Right ventricle myocardium inferior (tissue), 1 donor: ENCODE measurements at places on chromosomes 7 and 10. TPM values are rescaled to one million over a fixed set of nuclear protein-coding genes. Genes with fewer than 3 reads are reported as not detected.

DNA sequence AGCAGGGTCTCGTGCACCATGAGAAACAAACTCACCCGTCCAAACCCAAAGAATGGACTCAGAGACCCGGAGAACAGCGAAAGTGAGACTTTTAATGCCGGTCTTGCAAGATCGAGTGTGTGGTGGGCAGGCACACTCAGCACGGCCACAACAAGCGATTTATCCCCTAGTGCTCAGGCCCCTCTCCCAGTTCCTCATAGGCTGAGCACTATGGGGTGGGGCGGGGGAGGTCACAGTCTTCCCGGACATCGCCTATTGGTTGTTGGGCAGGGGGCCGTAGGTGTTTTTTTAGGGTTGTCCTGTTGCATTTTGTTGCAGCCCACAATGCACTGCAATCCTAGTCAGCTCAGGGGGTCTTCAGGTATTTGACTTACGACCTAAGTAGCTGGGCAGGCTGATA, 608.3 kb upstream of the FOXK1 start:
- no peak for DNase-seq

DNA sequence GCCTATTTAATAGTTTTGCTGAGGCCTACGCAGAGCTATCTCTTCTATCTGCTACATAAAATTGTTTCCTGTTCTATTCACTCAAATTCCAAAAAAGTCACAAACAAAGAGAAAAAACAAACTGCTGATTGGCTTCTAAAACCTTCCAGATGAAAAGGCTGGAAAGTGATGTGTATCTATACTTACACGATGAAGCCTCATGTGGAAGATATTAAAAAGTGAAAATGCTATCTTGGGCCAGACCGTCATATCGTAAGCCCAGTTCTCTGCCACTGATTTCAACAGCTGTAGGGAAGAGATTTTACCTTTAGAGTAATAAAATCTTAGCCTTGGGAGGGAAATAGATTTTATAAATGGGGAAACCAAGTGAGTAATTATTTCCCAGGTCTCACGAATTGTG, 394.8 kb downstream of the KIF20B start:
- DNase-seq = no peak

GRCh38 chr7:37352251-37352880, 96.3 kb downstream of the ELMO1 start:
- no peak for DNase-seq

DNA sequence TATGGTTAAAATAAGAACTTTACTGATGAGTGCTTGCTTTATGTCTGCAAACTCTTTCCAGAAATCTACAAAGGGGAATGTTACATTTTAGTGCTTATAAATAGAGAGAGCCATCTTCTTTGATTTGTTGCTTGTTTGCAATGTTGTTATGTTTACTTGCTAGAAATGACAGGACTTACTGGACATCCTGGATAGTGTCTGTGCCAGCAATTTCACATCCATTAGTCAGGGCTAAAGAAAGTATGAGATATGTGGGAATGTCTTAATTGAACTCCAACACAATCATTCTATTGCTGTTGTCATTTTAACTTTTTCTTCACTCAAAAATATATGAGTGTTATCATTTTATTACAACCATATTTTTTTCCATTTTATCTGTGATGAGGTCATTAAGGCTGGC, 453.2 kb downstream of the TNS3 start:
- no peak for DNase-seq

GRCh38 chr7:103574576-103574975, 128.6 kb upstream of the SLC26A5 start:
- no peak for DNase-seq

ZNF727 gene
- 1.6 TPM for total RNA-seq

LBX1 gene
- total RNA-seq = not detected

SH2B2 gene
- 1.2 TPM for total RNA-seq

SMC3 gene
- total RNA-seq = 23.3 TPM

TMEM229A gene
- not detected for total RNA-seq

C7orf33 gene
- total RNA-seq = not detected
